ENCODE measurements at places on chromosomes 16 and 17. TPM values are rescaled to one million over a fixed set of nuclear protein-coding genes. Genes with fewer than 3 reads are reported as not detected.

DNA sequence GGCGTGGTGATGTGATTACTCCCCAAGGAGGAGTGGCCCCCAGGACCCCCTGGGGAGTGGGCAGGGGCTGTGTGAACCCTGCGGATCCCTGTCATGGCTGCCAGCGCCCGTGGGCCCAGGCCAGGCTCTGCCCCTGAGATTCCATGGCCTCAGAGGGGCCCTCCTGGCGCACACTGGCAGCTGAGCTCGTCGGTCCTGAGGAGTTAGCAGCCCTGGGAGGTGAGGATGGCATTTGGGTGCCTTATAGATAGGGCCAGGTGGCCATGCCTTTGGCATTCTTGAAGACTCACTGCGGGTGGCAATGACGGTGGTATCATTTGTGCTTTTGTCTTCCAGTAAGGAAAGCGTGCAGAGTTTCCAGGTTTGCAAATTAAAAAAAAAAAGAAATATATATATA lies 146.8 kb upstream of the GSE1 start:
- no peak for DNase-seq

DNA sequence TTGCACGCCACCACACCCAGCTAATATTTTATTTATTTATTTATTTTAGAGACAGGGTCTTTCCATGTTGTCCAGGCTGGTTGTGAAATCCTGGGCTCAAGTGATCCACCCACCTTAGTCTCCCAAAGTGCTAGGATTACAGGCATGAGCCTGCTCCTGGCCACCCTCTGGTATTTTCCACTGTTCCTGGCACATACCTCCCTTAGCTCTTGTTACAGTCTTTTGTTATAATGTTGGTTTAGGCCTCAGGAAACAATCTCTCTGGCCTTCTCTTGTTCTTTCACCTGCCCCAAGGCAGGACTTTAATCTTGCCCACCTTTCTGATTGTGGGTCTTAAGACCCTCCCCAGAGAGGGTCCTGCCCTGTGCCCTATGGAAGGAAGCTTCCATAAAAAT lies 3.6 kb upstream of the CYTH1 start:
- DNase-seq = no peak

DNA sequence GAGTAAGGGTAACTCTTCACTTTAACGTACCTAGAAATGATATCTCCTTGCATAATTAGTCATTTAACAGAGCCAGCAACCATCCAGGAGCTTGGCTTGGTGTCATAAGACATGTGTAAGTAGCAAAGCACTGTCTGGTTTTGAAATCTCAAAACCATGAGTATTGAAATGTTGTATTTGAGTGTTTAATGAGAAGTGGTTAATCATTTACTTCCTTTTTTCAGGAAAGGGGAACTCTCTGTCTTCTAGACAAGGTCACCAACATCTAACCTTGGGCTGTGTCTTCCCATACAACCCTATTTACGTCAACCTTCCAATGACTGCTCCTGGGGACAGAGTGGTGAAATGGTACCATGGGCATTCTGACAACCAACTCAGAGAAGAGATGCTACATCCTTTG lies 27.1 kb downstream of the PMP22 start:
- no peak for DNase-seq

DNA sequence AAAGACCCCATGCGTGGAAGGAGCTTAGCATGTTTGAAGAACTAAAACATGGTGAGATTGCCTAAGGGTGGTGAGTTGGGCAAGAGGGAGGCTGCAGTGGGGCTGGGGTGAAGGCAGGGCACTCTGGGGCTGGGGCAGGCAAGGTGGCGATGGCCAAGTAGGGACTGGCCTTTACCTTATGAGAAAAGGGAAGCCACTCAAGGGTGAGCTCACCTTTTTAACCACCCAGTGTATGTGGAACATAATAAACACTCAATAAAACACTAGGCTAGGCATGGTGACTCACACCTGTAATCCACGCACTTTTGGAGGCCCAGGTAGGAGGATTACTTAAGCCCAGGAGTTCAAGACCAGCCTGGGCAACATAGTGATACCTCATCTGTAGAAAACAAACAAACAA lies 37.7 kb downstream of the LYRM9 start:
- DNase-seq = no peak

DNA sequence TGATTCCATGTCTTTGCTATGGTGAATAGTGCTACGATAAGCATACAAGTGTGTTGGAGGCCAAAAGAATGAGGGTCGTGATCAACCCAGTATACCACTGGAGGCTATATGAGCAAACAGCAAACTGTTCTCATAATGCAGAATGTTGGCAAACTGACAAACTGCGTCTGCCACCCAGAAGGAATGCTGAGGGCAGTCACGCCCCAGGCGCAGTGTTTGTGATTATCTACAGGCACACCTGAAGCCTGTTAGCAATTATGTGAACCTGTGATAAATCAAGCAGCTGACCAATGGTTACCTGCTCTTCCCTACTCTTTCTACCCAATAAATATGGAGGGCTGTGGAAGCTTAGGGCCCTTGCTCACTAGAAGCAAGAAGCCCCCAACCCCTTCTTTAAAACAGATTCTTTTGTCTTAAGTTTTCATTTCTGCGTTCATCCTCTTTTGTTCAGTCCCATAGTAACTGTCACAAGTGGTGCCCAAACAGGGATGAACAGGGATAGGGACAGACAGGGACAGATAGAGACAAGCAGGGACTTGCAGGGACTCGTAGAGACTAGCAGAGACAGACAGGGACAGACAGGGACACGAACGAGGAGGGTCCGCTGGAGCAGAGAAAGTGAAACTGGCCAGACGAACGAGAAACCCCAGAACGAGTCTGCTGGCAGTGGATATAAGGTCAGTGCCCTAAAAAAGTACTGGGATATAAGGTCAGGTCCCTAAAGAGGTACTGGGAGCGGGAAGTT lies 25.1 kb downstream of the CD300LG start:
- DNase-seq = no peak

- no peak for DNase-seq
Measured at GRCh38 chr17:49681106-49681979, 3.4 kb upstream of the SPOP start.

DNA sequence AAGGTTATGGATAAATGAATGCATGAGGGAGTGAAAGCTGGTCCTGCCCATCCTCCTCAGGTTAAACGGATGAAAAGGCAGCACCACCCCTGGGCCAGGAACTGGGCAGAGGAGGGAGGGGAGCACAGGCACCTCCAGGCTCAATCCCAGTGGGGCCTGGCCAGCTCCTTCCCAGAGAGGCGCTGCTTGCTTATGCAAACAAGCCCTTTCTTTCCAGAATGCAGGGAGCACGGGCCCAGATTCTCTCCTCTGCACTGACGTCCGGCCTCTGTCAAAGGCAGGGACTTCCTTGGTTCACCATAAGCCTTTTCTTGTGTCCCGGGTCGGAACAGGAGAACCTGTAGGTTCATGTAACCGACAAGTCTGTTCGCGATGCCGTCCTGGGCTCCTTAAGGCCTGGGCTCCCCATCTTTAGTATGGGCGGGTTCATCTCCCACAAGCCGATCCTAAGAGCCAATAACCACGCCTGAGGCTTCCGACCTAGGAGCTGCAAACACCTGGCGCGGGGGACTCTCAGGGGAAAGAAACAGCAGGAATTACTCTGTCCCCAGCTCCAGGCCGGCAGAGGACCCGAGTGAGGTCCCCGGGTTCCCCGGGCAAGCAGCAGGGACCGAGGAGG lies 16.3 kb downstream of the ENPP7 start:
- DNase-seq = no peak

DNA sequence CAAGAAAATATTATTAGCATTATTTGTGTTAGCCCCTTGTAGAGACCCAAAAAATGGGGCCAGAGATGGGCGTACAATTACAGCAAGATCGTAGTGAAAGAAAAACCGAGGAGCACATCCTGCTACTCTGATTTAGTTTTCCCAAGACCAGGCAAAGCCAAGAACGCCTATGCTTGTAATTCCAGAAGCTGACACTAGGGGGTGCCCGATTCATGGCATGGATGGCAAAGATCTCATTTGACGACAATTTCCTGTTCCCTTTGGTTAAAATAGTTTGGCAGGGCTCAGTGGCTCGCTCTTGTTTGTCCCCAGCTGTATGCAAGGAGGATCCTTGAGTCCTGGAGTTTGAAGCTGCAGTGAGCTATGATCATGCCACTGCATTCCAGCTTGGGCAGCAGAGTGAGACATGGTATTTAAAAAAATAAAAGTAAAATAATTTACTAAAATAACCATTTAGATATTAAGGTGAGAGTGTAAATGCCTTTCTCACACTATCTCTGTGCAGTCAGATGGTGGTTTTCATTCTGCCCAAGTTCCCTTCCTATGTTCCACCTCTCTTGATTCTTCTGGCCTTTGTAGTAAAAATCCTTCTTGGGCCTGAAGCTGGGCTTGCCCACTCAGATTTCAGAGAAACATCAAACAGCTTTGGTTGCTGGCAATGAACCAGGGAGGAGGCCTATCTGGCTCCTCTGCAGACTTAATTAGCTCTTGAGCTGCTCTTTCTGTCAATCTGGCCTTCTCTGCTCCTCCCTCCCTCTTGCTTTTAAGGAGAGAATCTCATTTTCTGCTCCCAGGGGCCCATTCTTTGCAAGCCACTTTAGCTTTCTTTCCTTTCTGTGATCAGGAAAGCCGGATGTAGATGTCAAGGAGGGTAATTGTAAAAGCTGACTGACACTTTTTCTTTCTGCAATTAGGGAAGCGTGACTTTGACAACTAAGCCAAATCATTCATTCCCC lies 31.2 kb downstream of the TMEM238L start:
- no peak for DNase-seq

- no peak for DNase-seq
Measured at GRCh38 chr17:12990041-12990808, 27.6 kb downstream of the ELAC2 start.

DNA sequence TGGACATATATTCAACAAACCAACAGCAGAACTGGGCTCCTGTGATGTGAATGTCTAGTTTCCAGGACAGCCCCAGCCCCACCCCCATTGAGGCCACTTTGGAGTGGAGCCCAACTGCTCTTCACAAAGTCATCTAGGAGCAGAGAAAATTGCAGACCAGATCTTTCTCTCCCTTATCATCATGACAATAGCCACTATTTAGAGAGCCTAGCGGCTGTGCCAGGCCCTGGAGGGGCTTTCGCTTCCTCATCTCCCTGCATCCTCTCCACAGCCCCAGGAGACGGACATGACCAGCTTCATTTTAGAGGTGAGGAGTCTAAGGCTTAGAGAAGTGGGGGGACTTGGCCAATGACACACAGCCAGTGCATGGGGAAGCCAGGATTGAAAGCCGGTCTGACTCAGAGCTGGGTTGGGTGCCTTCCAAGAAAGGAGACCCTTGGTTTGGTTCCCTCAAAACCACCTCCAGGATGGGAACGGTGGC lies 1.4 kb downstream of the PRSS8 start:
- no peak for DNase-seq

GRCh38 chr16:11797957-11798299 lies 870 bp upstream of the ZC3H7A start:
- no peak for DNase-seq

DNA sequence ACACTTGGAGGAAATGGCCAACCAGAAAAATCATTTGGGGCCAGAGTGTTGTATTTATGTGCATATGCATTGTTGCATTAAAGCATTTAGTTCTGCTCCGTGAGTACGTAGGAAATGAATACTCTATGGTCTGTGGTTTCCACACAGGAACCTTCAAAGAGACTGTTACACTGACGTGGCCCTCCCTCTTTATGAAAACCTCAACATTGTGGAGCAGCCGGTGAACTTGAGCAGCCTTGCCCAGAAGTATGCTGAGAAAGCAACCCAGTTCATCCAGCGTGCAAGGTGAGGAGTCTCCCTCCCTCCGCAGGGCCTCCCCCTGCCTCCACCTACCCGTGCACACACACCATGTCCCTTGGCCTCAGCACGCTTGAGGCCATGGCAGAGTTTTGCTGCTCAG lies 65.2 kb downstream of the ARSG start:
- DNase-seq = no peak

GRCh38 chr16:84246679-84247077 lies 6.9 kb upstream of the KCNG4 start:
- no peak for DNase-seq

- DNase-seq = no peak
Measured at GRCh38 chr17:79696610-79696982, 34.1 kb upstream of the ENPP7 start.

DNA sequence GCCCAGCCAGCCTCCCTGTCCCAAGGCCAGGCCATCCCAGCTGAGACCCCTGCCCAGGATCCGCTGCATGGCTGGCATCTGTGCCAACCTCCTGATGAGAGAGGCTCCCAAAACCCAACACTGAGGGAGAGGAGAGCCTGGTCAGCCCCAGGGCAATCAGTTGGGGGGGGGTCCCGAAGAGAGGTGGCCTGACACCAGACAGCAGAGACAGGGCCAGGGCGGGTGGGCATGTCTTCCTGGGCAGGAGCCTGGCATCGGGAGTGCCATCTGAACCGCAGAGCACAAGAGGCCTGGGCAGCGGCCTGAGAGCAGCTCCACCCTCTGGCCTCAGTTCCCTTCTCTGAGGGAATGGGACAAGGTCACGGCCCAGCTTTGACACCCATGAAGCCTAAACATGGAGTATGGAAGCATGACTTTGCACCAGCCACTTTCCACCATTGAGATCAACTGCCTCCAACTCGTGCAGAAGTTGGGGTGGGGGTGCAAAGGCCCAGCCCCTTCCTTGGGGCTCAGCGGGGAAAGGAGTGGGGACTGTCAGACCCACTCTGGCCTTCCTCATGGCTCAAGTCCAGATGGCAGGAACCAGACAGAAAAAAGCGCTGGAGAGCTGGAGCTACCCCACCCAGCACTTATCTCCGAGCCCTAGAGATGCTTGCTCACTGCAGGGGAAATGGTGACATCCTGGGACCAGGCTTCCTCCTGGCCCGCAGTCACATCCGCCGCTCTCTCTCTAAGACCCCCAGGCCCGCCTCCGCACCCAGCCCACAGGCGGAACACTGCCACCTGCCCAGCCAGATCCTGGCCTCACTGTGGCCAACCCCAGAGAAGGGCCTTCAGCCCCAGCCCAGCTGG lies 9.7 kb downstream of the RHBDF2 start:
- no peak for DNase-seq

GRCh38 chr17:4833941-4834680 lies 971 bp downstream of the MINK1 start:
- no peak for DNase-seq

DNA sequence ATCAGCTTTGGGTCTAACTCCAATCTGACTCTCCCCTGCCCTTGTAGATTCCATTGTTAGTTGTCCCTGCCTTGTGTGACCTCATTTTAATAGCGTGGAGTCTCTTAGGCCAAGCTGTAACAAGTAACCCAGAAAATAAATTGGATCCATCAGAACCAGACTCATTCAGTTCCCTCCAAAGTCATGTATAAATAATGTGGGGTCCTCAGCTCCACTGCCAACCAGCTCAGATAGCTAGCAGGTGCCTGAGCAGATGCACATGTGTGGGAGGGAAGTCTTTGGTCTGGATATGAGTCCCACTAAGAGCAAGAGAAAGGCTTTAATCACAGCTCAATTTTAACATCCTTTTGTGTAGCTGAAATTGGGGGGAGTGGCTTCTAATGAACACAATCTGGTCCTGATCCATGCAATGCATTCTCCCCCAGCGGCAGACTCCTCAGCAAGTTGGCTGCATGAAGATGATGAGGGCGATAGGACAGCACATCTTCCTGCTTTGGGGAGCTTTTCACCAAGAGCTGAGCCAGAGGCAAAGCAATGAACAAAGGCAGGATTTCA lies 151.6 kb downstream of the ABCC12 start:
- DNase-seq = no peak

Gene PLCG2
- 1.2 TPM for total RNA-seq

Gene MYL4
- total RNA-seq = 4.1 TPM

Gene FOXL1
- total RNA-seq = 0.82 TPM

Gene SLC5A11
- not detected for total RNA-seq

Gene NATD1
- total RNA-seq = 1.6 TPM

Gene CDH3
- total RNA-seq = 9.4 TPM

Gene MEIOB
- total RNA-seq = 0.41 TPM

Gene DYNC1LI2
- total RNA-seq = 183 TPM

Gene CSH2
- total RNA-seq = not detected

Gene CIITA
- under 0.01 TPM for total RNA-seq

Gene FBXO39
- not detected for total RNA-seq
